OCI-M1 (cell line): ENCODE measurements at places on chromosomes 1 and 21.

DNA sequence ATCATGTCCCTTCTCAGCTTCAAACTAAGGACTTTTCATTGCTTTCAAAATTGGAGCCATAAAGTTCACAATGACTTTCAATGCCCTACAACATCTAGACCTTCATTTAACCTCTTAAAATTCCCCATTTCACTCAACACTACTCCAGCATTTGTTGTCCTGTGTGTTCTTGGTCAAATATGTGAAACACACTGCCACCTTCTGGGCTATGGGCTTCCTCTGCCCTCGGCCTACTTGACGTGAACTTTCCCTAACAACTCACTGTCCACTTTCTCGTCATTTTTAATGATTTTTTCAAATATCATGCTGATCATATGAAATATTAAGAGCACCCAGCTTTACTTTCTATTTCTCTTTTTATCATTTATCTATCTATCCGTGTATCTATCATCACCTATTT, 2018.4 kb downstream of the NCAM2 start:
- DNase-seq, result peak; percentile 61

DNA sequence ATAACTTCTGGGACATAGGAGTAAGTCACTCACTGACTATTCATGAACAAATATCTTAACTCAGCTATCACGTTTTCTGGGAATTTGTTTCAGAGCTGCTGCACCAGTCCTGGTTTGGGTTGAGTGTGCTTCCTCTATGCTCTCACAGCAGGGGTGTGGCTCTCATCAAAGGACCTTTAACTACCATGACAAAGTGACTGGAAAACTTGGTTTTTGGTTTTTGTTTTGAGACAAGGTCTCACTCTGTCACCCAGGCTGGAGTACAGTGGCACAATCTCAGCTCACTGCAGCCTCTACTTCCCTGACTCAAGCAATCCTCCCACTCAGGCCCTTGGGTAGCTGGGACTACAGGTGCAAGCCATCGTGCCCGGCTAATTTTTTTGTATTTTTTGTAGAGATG, 4.1 kb downstream of the ILDR2 start:
- DNase-seq, result no peak

DNA sequence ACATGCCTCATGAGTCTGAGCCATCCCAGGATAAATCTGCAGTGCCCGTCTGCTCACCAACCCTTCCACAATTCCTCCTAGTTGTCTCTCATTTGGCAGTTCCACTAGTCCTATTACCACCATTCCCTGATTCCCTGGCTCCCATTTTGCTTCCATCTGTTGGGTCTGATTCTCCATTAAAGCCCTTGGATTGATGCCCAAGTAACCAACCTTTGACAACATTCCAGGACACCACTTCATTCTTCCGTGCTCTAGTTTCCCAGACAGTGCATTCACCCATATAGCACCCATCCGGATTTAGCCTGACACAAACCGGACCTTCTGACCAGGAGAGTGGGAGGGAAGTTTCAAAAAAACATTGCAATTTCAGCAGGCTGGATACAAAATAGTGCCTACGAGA, 189.4 kb upstream of the PALMD start:
- no peak for DNase-seq

GRCh38 chr1:8462371-8462892, 144.5 kb downstream of the SLC45A1 start:
- DNase-seq, result no peak
